ENCODE measurements at places on chromosomes 4 and X.

- DNase-seq, result no peak
These were observed 454.2 kb downstream of the GRIA2 start for GRCh38 chr4:157674699-157675098.

DNA sequence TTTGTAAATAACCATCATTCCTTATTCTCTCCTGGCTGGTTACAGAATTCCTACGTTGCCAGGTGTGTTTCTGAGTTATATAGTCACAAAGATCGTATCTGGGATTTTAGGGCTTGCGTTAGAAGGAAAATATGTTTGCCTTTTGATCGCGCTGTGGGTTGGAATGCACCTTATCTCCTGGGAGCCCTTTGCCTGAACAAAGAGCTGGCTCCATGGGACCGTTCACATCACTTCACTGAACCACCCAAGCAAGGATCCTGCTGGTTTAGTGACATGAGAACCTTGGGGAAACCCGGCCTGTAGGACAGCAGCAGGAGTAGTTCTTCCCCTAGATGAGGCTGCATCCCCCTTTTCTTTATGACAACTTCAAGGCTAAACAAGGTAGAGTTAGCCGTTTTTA is 51.6 kb downstream of the RS1 start:
- no peak for DNase-seq

GRCh38 chr4:113643505-113643904 is 118.0 kb downstream of the CAMK2D start:
- DNase-seq, result no peak

GRCh38 chrX:20312018-20312417 is 45.3 kb upstream of the RPS6KA3 start:
- no peak for DNase-seq

DNA sequence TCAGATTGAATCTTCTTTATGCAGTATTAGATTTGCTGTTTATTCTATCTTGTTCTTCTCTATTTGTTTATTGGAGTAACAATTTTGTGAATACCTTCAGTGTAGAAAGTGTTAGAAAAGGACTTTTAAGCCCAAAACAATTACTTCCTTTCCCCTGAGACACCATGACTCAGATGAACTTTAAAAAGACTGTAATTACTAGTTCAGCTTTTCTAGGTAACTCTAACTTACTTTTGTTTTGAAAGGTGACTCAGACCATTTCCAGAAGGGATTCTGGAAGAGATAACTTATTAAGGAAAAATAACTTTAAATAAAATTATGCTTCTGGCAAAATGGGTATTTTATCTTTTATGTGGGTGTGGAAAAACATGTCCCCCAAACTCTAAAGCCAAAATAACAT is 561.5 kb upstream of the PCDH10 start:
- no peak for DNase-seq

DNA sequence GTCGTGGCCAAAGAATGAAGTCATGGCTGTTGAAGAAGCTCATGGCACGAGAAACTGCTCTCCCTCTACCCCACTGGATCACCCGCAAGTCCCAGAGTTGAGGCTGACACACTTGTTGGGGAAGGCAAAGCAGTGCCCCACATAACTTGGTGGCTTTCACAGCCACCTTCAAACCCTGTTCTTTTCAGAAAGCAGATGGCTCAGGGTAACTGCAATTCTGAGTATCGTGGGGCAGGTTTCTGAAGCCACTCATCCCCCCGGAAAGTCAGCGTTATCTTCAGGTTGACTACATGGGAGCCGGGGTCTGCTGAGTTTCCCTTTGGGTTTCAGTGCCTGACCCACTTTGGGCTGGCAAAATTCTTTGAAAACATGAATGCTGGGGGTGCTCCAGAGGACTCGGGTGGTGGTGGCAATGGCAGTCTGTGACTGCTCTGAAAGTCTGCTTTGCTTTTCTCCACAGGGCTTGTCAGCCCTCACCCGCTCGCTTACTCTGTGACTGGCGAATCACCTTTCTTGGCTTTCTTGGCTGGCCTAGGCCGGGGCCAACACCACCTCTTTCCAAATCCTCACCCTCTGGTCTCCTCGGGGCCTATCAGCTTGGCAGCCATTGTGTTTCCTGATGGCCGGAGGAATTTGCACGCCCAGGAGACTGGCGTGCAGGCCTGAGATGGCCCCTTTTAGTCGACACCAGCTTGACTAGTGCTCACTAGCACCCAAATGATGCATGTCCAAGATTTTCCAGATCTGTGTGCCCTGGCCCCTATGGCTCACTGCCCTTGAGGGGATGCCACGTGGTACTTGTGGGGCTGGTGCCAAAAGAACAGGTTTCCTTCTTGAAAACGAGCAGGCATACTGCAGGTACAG is 7.3 kb downstream of the PPP1R3F start:
- no peak for DNase-seq

GRCh38 chr4:52234561-52235440 is 183.7 kb downstream of the SPATA18 start:
- no peak for DNase-seq
